Stimulated activated CD8-positive, alpha-beta memory T cell treated with anti-CD3 and anti-CD28 coated beads, Interleukin-7, amount 100 ng/mL, for 1 hour (primary cell): ENCODE measurements at places on chromosomes 12 and 14.

- no peak for DNase-seq
Measured at GRCh38 chr12:96995861-96996260, 88.8 kb downstream of the NEDD1 start.

- DNase-seq = no peak
Measured at GRCh38 chr14:73749706-73750530, 35.7 kb upstream of the PNMA1 start.

GRCh38 chr12:67735868-67736267 lies 87.3 kb downstream of the DYRK2 start:
- no peak for DNase-seq

- DNase-seq = no peak
Measured at GRCh38 chr12:116106870-116107269, 170.6 kb downstream of the MED13L start.

GRCh38 chr12:115232455-115233156 lies 548.6 kb upstream of the TBX3 start:
- DNase-seq = no peak

- DNase-seq = no peak
Measured at GRCh38 chr14:104331871-104332605, 193.7 kb downstream of the KIF26A start.

- no peak for DNase-seq
Measured at GRCh38 chr12:15502211-15502610, 179.9 kb downstream of the PTPRO start.

- DNase-seq = no peak
Measured at GRCh38 chr12:1880876-1881275, 37.6 kb downstream of the CACNA2D4 start.

GRCh38 chr14:54370323-54371198 lies 26.2 kb upstream of the CDKN3 start:
- no peak for DNase-seq

DNA sequence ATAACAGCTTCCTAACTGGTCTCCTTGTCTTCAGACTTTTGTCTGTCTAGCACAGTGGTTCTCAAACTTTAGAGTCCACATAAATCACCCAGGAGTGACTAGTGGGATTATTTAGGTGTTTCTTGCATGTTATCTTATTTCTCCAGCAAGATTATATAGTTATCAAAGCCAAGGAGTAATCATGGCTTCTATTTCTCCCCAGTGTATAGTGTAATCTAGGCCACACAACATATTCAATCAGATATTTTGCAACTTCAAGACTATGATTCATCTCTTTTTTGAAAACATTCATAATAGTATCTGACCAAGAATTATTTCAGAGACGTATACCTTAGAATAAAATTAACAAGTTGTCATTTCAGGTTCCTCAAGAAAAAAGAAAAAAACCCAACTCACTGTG lies 131.9 kb downstream of the CEP83 start:
- DNase-seq = no peak

DNA sequence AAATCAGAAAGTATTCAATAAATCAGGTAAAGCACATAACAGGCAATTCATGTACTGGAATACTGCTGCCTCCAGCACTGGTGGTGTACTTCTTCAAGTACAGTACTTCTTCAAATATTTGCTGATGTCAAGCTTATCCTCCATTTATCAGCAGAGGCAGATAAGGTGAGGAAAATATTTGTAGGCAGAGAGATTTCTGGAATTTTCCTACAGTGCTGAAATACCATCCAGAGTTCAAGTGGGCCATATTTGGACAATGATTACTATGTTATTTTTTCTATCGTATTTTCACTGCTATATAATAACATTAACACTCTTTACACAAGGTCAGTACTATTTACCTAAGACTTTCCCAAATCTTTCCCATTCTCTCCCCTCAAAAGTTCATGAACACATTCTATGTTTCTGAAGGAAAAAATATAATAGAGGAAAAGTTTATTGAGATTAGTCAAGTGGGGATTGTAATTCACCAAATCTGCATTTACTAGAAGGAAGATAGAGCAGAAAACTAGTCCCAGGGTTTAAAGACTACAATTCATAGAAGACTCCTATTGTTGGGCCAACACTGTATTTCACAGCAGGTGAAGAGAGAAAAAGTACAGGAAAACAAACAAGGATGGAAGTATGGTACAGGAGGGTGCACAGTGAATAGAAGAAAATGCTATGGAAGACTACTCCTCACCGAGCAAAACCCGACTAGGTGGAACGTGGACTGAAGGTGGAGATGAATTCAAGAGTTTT lies 141.1 kb downstream of the PAWR start:
- no peak for DNase-seq

DNA sequence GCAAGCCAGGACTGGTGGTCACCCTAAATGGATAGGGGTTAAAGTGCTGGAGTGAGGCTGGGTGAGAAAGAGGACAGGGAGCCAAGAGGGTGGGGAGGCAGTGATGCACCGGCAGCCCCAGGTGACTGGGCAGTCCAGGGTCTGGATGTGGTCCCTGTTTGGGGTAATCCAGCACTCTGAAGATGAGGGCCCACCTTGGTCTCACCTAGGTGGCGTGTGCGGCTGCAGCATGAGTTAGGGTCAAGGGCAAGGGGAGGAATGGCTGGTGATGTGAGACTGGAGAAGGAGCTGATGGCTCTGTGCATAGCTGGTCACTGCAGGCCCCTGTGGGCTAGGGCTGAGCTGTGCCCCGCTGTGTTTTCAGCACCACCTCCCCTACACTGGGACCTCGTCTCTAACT lies 1.6 kb upstream of the C1RL start:
- no peak for DNase-seq

GRCh38 chr12:109949089-109949488 lies 47.1 kb downstream of the GIT2 start:
- no peak for DNase-seq
